Glutamatergic neuron (in vitro differentiated cells): ENCODE measurements at places on chromosomes 3 and 15. TPM values are rescaled to one million over a fixed set of nuclear protein-coding genes. Genes with fewer than 3 reads are reported as not detected.

Gene CERS3
- not detected for total RNA-seq

Gene NFKBIZ
- total RNA-seq = 8.9 TPM

Gene FRMD4B
- 3.9 TPM for total RNA-seq

Gene SAMMSON
- total RNA-seq = not detected

DNA sequence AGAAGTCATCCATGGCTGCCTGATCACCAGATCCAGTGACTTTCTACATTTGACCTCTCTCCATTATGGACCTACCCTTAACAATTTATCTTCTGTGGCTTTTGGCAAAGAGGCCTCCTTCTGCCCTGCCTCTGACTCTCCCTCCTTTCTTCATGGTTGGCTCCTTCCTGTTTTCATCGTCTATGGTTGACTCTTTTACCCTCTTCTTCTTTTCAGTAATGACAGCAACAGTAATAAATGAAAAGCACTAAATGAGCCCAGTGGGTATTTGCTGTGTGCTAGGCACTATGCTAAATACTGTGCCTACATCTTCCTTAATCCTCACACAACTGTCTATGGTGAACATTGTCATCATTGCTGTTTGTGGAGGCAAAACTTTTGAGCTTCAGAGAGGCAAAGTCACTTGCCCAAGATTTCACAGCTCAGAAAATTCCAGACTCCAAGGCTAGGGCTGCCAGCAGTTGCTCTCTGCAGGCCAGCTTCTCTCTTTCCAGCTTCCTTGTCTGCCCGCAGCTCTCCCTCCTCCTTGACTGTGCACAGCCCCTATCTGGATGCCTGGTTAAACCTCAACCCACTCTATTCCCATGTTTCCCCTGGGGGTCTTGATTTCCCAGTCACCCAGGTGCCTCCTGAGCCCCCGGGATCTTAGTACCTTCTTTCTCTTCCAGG, 24.6 kb downstream of the ITPR1 start:
- no peak overlapping the region for H3K27ac ChIP-seq
- no peaks in the 10 kb centered on the region for H3K27me3 ChIP-seq
- no peaks in the 10 kb centered on the region for H3K36me3 ChIP-seq
- no peak for DNase-seq
- H3K4me3 ChIP-seq = no peak overlapping the region
- H3K4me1 ChIP-seq = peaks cover 2% of the 10 kb centered on the region

GRCh38 chr3:11282250-11283138, 10.3 kb downstream of the ATG7 start:
- H3K4me1 ChIP-seq = peaks cover 4% of the 10 kb centered on the region
- H3K27me3 ChIP-seq = no peaks in the 10 kb centered on the region
- H3K27ac ChIP-seq = peak overlapping the region; percentile 30
- H3K4me3 ChIP-seq = no peak overlapping the region

DNA sequence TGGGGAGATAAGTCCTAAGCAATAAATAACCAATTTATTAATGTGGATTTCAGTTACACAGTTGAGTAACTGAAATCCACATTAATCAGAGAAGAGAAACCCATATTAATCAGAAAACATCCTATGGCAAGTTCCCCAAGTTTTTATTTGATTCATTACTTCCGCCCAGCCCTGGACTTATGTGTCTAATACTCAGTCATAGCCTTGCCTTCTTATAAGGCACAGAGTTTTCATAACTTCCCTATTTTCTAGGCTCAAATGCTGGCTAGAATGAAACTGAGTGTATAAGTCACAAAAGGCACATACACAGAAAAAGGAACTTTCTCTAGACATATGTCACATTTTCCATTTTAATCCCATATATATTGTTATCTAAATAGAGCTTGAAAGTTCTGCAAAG, 28.8 kb downstream of the CD47 start:
- H3K27me3 ChIP-seq = no peaks in the 10 kb centered on the region
- H3K27ac ChIP-seq = no peak overlapping the region
- H3K4me3 ChIP-seq = no peak overlapping the region
- peaks cover 2% of the 10 kb centered on the region for H3K36me3 ChIP-seq

- DNase-seq = no peak
- H3K4me3 ChIP-seq = no peak overlapping the region
- no peaks in the 10 kb centered on the region for H3K4me1 ChIP-seq
- peaks cover 7% of the 10 kb centered on the region for H3K36me3 ChIP-seq
- no peak overlapping the region for H3K27ac ChIP-seq
Measured at GRCh38 chr15:39320886-39321285, 260.0 kb upstream of the THBS1 start.

GRCh38 chr15:96583671-96584070, 253.2 kb downstream of the NR2F2 start:
- H3K4me3 ChIP-seq = no peak overlapping the region
- no peaks in the 10 kb centered on the region for H3K36me3 ChIP-seq
- H3K27ac ChIP-seq = no peak overlapping the region
- peaks cover 8% of the 10 kb centered on the region for H3K4me1 ChIP-seq

DNA sequence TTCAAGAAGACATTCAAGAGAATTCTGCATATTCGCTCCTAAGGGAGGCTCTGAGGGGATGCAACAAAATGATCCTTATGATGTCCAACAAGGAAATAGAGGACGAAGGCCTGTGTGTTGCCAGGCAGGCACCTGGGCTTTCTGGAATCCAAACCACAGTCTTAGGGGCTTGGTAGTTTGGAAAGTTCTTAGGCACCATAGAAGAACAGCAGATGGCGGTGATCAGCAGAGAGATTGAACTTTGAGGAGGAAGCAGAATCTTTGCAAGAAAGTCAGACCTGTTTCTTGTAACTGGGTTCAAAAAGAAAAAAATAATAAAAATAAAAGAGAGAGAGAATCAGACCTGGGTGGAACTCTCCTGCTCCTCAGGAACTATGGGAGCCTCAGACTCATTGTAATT, 11.7 kb upstream of the ATG7 start:
- H3K36me3 ChIP-seq = no peaks in the 10 kb centered on the region
- H3K27me3 ChIP-seq = no peaks in the 10 kb centered on the region
- no peaks in the 10 kb centered on the region for H3K4me1 ChIP-seq
- no peak for DNase-seq
